Stimulated activated CD8-positive, alpha-beta memory T cell treated with anti-CD3 and anti-CD28 coated beads, Interleukin-7, amount 100 ng/mL, for 1 hour (primary cell): ENCODE measurements at places on chromosomes 6 and 20.

- DNase-seq = no peak
These were observed 17.2 kb downstream of the CARMIL1 start for GRCh38 chr6:25296217-25296905.

DNA sequence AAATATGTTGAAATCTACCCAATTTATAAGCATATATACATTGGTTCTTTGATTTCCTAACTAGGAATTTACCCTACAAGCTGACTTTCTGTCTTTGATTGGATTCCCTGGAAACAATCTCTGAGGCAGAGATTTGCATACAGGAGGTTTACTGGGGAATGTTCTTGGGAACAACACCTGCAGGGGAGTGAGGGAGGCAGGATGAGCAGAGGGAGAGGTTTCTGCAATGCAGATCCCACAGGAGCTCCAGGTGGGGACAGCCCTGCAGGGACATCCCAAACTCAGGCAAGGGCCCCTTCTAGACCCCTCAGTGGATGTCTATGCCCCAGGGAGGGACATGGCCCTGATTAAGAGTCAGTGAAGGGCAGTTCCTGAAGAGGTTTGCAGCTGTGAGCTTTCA is 95.2 kb upstream of the CCDC167 start:
- DNase-seq = no peak

GRCh38 chr20:20036756-20037155 is 15.5 kb downstream of the CRNKL1 start:
- DNase-seq = no peak

GRCh38 chr6:108685970-108686369 is 125.3 kb downstream of the FOXO3 start:
- DNase-seq = no peak

DNA sequence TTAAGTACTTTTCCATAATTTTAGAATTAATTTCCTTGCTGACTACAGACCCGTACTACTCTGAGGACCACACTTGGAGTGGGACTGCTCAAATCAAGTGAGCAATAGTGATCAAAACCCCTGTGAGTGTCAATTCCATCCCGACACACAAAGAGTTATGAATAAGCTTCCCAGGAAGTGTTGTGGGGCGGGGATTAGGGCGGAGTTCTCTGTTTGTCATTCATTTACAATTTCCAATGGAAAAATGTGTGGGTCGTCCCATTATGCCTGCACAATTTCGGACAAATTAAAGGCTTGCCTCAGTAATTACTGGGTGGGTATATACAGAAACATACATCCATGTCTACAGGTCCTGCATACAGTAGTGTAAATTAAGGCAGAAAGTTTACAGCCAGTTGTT is 84.2 kb downstream of the ISM1 start:
- no peak for DNase-seq

DNA sequence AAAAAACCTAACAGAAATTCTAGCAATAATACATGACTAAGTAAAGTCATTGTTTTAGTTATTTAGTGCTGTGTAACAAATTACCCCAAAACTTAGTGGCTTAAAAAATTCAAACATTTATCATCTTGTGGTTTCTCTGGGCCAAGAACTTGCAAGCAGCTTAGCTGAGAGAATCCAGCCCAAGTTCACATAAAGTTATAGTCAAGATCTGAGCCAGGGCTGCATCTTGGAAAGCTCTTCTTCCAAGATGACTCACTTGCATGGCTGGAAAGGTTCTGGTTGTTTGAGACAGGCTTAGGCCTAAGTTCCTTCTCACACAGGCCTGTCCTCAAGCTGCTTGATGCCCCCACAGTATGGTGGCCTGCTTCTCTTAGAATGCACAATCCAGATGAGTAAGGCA is 217.8 kb upstream of the TSHZ2 start:
- DNase-seq = no peak

- DNase-seq = no peak
These were observed 595 bp downstream of the FBXO5 start for GRCh38 chr6:152981989-152982903.

DNA sequence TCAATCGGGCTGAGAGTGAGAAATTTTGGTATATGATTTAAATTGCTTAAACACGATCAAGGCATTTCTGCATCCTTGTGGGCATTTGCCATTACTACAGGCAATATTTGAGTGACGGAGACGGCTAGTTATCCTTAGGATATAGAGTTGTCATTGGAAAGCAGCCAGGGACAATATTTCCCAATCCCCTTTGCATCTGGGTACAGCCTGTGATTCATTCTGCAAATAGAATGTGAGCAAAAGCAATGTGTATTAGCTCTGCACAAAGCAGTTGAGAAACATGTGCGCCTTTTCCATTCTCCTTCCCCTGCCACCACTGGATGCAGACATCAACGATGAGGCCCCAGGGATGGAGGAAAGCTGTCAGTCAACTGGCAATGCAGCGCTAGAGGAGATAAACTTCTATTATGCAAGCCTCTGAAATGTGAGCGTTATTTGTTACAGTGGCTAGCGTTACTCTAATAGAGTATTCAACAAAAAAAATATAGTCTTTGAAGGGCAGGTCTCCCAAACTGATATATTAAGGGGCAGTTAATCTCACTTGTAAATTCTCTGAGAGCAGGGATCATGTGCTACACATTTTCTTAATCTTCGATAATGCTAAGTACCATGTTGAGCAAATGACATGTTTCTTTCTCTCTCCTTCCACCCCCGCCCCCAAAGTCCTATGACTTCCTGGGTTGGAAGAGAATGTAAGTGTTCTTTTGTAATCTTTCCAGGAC is 37.1 kb upstream of the NCOA3 start:
- DNase-seq = no peak

DNA sequence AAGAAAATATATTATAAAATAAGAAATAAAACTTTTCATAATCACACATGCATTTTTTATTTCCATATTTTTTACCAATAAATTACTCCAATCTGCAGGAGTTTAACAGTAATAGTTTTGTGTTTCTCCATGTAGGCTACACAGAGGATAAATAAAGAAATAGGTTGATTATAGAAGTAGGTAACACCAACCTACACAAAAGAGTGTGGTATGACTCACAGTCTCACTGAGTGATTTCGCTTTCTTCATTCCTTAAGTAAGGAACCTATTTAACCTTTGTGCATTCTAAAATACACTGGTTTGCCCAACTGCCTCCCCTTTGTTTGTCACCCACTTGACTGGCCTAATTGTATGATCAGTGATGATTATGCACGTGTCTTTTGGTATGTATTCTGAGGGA is 244.2 kb upstream of the RIMS1 start:
- DNase-seq = no peak

DNA sequence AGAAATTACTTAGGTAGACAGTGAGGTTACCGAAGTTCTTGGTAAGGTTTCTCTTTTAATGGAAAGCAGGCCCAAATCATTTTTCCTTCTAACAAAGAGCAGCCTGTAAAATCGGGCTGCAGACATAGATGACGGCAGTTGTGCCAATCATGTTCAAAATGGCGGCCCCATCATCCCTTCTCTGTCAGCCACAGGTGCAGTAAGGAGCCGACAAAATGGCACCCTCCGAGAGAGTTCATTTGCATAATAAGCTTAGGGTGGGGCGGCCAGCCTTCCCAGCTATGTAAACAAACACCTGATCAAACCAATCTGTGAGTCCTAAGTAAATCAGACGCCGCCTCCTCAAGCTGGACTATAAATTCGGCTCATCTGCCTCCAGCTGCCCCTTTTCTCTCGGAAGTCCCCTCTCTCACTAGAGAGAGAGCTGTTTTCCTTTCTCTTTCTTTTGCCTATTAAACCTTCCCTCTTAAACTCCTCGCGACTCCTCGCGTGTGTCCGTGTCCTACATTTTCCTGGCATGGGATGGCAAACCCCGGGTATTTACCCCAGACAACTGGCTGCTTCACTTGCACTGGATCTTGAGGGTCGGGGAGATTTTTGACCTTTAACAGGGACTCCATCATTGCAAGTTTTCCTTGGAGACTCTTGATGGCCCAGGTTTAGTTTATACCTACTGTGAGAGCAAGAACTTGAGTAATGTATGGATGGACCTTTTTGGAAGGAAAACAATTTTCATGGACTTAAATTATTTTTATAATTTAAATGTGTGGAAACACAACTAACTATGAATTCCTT is 8.9 kb upstream of the DDR1 start:
- DNase-seq = no peak

DNA sequence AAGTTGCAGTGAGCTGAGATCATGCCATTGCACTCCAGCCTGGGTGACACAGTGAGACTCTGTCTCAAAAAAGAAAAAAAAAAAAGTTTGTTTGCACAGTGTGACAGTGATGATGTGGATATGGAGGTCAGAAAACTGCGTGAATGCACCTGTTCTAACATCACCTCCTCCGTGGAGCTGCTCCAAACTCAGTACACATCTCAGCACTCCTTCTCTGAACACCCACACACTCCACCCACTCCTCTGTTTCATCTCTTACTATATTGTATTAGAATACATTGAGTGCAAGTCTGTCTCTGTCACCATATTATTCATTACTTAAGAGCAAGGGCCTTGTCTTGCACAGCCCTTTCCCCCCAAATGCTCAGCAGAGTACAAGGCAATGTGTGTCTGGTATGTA is 51.5 kb upstream of the ENPP4 start:
- DNase-seq = no peak

- DNase-seq = no peak
These were observed 1.0 kb downstream of the SYNE1 start for GRCh38 chr6:152636021-152636608.

DNA sequence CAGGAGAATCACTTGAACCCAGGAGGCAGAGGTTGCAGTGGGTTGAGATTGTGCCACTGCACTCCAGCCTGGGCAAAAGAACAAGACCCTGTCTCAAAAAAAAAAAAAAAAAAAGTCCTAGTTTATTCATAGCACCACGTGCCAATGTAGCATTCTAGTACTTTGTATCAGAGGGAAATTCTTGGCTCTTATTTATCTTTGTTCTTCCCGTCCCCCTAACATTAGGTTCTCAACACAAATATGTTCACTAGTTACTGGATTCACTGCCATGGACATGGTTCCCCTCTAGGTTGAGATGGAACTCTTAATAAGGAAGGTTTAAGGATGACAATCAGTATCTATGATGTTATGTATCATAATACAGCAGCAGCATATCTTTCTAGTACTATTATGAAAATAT is 178.5 kb downstream of the KIF6 start:
- DNase-seq = no peak

DNA sequence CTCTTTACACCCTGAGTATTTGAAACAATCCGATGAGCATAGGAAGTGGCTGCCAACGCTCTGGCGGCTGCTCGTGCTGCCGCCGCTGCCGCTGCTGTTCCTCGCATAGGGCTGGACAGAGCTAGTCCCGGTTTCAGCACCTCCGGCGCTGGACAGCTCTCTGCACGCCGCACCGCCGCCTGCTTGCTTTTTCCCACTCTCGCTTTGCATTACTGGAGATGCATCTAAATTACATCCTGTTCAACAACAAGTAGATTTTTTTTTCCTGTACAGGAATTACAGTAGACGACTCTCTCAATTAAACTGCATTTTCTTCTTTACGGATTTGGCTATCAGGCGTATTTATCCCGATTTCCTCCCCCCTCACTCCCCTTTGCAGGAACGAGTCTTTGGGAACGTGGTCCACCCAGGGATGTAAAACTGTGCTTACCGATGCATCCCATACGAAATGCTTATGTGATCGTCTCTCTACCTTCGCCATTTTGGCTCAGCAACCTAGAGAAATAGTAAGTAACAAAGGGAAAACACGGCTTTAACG is 563.8 kb downstream of the LMBRD1 start:
- no peak for DNase-seq

GRCh38 chr20:44422083-44422482 is 53.6 kb upstream of the TTPAL start:
- no peak for DNase-seq

DNA sequence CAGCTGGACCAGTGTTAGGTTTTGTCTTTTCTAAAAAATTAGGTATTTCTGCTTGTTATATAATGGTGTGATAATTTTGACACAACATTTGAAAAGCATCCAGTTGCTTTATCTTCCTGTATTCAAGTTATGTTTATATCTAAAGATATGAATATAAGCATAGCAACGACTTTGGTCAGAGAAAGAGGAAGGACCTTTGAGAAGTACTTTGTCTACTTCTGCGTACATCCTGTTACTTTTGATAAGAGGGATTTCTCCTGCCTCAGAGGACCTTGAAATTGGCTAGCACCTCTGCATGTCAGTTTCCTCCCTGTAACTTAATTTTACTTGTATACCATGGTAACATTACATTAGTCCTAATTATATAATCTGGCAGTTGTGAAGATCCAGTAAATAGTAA is 24.8 kb downstream of the PHF20 start:
- no peak for DNase-seq

DNA sequence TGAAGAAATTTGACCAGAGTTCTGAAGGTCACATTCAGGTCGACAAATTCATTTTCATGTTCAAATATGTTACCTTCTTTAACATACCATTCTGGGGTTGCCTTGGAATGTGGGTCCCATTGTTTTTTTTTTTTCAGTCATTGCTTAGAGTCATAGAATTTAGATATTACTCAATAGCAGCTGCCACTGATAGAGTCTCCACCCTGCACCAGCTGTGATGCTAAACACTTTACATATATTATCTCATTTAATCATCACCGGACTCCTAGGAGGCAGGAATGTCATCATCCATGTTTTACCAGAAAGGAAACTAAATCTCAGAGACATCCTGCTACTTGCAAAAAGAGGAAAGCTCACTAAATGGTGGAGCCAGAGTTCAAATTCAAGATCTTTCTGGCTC is 204.7 kb downstream of the ESR1 start:
- DNase-seq = no peak

- no peak for DNase-seq
These were observed 35.0 kb upstream of the PNRC1 start for GRCh38 chr6:89045576-89045975.

GRCh38 chr20:24648481-24648880 is 179.1 kb downstream of the SYNDIG1 start:
- no peak for DNase-seq

DNA sequence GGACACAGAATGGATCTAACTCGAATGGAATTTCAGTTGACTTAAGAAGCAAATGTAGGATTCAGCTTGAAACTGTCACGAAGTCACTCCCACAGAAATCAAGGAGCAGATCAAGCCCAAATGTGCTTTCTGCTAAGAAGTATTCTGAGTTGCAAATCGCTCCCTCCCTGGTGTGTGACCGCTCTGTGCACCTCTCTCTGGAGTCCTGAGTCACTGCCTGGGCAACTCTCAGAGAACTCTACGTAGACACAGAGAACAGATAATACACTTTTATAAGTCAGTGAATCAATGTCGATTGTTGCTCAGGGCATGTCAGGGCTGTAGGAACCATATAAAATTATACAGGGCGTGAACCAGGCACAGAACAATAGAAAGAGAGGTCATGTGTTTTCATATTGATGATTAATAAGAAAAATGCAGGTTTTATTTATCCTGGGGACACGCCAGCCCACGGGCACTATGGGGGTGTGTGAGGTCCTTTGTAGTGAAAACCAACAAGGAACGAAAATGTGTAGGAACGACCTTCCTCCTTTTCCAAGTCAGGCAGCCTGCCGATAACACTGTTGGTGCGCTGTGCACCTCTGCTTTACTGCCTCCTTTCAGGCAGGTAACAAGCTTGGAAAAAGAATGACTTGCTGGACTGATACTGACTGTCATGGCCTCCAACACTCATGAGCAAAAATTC is 248.1 kb upstream of the FOXQ1 start:
- DNase-seq = no peak
